ENCODE measurements at places on chromosomes 13 and 19.

DNA sequence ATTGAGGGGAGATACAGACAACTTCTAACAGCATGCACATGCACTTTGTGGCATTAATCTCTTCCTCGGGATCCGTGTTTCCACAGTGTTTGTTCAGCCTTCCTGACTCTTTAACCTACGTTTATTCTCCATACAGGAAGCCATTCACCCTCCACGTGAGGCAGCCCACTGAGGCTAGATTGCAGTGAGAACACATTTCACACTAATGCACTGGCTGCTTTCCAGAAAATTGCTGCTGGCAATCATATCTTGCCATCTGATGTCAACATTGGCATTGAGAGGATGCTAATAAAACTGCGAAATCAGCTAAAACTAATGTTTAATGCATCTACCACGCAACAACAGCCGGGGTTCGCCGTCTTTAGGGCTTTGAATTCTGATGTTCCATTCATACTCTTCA, 30.0 kb downstream of the DCLK1 start:
- DNase-seq: no peak

DNA sequence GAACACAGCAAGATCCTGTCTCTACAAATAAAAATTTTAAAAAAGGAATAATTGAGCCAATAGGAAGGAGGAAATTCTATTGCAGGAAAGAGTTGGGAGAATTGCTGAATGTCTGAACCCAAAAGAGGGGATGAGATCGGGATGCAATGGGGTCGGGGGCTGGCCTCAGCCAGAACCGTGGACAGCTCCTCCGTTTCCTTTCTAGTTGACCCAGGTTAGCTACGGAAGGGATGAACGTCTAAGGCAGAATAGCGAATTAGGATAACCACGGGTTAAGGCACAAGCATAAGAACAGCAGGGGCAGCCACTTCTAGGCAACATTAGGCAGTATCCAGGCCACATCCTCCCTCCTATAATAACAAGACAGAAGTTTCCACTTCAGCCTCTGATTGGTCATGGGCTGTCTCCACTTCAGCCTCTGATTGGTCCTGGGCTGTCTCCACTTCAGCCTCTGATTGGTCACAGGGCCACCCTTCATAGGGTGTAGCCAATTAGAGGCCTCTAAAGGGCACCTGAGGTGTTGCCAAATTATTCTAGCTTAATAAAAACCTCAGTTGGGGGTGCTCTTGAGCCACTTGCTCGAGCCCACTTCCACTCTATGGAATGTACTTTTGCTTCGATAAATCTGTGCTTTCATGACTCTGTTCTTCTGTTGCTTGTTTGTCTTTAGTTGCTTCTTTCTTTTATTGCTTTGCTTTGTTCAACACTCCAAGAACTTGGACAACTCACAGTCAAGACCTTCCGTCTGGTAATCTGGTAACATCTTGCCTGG, 24.9 kb upstream of the TPM4 start:
- no peak for DNase-seq

- no peak for DNase-seq
These were observed 66.8 kb downstream of the PTPRS start for GRCh38 chr19:5273782-5274181.

GRCh38 chr13:29702912-29703351, 107.4 kb upstream of the SLC7A1 start:
- DNase-seq: no peak

DNA sequence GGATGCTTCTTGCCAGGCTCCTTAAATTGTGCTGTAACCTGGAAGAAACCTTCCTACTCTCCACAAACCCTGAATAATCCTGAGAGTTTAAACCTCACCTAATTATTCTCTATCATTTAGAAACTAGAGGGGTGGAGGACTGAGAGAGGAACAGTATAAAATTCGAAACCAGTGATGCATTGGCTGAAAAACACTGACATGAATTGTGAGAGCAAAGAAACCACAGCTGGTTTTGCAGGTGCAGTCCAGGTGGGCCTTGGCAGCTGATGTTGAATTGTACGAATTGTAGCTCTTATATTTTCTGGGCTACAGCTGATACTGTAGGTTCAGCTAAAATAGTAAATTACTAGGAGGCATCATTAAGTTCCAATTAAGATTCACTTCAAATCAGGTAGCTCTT, 227.0 kb upstream of the SLITRK5 start:
- no peak for DNase-seq

- no peak for DNase-seq
These were observed 7.4 kb downstream of the PTOV1 start for GRCh38 chr19:49858088-49858985.

DNA sequence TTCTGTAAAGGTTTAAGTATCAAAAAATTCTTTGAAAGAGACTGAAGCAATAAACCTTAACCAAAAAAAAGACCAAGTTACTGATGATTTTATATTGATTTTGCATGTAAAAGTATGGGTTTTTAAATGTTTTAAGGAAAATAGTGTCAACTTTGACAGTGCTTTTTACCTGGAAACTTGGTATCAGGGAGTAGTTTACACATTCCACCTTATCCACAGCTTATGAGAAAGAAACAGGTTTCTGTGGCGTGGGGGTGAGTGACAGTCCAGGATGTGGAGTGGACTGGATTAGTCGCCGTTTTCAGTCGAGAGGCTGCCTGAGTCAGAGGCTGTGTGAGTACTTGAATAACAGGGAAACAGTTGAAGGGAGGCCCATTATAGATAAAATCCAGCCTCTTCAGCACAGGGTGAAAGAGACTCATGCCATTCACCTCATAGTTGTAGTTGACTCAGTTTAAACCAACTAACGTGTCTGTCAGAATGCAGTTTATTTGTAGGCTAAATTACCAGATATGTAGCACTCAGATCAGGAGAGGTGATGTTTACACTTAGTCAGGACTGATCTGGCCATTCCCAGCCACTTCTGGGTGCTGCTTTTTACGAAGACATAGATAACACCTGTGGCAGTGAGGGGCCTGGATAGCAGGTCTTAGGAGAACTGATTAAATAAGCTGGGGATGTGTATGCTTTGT, 595 bp upstream of the GPR183 start:
- no peak for DNase-seq

DNA sequence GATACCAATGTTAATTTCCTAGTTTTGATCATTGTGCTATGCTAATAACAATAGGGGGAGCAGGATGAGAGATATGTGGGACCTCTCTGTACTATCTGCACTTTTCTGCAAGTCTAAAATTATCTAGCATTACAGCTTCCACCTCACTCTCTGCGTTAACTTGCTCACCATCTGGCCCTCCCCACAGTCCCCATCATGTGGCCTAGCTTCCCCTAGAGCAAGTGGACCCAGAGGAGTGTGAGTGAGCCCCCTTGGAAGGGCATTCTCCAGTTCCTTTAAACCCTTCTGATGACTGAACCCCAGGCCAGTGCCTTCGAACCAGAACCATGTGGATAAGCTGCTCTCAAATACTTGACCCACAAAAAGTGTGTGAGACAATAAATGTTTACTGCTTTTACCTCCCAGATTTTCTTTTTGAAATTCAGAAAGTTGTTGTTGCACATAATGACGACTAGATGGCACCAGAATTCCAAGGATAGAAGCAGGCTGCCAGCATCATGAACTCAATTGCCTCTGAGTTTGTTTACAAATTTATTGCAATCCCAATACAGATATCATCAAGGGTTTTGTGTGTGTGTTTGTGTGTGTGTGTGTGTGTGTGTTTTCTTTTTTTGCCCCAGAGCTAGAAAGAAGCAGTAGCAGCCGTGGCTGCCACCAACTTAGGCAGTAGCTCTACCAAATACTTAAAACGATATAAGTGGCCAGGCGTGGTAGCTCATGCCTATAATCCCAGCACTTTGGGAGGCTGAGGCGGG, 49.0 kb upstream of the ZNF780A start:
- no peak for DNase-seq

GRCh38 chr19:14271840-14272239, 65.9 kb upstream of the ADGRL1 start:
- no peak for DNase-seq

GRCh38 chr13:36395280-36395679, 37.0 kb upstream of the CCNA1 start:
- DNase-seq: no peak

- no peak for DNase-seq
These were observed 8.2 kb upstream of the ZNF431 start for GRCh38 chr19:21133633-21134032.

Data from H1 (cell line).